ENCODE measurements at places on chromosomes 2 and 18. TPM values are rescaled to one million over a fixed set of nuclear protein-coding genes. Genes with fewer than 3 reads are reported as not detected.

- DNase-seq: no peak
These were observed 192.7 kb upstream of the REV1 start for GRCh38 chr2:99682275-99683060.

Gene NAT8
- total RNA-seq: not detected

DNA sequence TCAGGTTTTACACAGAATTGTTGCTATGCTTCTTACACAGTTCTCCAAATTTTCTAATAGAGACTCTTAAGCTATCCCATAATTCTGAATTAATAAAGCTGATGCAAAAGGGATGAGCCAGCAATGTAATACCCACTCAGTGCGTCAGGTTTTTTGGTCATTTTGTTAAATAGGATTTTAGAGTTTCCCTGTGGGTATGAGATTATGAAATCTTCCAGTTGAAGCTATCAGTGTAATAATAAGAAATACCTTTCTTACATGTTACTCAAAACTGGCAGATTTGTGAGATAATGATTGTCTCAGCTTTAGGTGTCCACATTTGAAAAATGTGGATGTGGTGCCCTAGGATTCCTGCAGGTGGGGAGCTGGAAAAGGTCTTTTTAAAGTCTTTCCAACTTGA, 44.5 kb downstream of the SOCS6 start:
- DNase-seq: no peak

Gene ASPRV1
- total RNA-seq: 1.1 TPM

DNA sequence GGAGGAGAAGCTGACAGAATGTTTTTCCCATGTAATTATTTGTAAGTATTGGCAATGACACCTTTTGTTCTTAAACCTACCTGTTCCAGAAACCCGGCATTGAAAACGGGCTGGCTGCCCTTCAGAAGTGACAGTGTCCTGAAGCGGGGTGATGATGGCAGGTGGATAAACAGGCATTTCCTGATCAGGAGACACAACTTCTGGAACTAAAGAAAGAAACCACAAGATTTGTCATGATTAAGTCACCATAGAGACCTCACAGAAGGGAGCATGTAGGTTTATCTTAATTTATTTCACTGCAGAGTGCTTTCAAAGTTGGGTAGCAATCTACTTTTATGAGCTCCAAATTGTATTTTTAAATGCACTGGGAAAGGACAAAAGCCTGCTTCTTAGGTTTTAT, 43.1 kb downstream of the TTN start:
- no peak for DNase-seq

Gene NTSR2
- total RNA-seq: not detected

DNA sequence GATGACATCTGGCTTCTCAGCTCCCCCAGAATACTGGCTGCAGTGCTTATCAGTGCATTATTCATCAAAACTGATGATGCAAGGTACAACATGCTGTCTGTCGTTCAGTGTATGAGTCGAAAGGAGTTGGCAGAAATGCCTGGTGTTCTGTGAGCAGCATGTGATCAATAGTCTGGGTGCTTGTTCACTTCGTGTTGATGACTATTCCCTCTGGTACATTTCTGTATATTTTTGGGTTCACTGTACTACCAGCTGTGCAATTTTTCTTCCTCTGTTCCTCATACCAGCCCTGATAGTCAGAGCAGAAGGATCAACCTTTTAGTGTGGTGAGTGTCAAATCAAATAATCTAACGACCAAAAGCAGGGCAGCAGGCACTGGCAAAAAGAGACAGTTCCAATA, 59.0 kb upstream of the KLHL14 start:
- DNase-seq: no peak

Gene SRD5A2
- not detected for total RNA-seq

DNA sequence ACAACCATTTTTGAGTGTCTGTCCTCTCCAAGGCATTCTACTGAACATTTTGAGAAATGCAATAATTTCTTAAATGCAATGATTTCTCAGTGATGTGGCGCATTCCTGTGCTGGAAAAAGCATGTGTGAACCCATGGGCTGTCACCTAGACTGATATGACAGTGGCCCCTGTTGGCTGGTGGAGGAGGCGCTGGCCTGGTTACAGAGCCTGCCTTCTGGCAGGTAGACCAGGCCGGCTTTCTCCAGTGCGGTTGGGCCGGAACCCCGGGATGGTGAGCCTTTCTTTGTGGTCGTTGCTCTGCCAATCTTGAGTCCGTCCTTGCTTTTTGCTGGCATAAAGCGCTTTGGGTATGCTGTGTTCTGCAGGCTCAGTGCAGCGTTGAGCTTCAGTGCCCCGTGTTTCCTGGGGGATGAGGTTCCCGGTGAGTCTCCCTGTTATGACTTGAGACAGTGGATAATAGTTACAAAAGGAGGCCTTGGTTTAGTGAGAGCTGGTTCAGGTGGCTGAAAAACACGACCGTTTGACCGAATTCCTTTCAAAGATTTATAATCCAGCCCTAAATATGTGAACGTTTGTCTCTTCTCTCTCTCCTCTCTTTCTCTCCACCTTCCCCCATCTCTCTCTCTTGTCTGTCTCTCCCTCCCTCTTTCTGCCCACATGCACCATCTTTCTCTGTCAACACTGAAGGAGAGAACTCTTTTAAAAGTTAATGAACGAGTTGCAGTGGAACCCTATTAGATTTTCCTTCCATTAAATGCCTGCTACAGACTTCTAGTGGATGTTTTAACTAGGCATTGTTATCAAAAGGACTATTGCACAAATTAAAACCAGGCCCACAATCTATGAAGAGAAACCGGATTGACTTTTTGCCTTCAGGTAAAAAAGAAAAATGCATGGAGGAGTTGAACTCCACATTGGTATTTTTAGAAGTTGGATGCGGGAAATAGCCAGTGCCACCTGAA, 34.0 kb downstream of the TSHZ1 start:
- no peak for DNase-seq

DNA sequence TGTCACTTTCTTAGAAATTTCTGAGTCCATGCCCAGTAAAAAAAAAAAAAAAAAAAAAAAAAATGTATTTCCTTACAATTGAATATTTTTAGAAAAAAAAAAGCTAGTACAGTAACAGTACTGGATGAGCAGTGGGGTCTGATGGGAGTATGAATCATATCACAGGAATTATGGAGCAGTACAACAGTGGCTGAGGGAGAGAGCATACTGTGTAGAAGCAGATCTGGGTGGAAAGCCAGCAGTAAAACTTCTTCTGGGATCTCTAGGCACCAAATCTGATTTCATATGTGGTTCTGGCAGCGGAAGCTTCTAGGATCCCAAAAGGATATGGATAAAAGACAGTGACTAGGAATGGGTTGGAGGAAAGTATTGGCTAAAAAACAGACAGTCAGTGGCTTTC, 414.9 kb upstream of the FSHR start:
- DNase-seq: no peak

GRCh38 chr2:173240083-173240482, 114.6 kb upstream of the CDCA7 start:
- DNase-seq: no peak

Gene REG3A
- not detected for total RNA-seq

DNA sequence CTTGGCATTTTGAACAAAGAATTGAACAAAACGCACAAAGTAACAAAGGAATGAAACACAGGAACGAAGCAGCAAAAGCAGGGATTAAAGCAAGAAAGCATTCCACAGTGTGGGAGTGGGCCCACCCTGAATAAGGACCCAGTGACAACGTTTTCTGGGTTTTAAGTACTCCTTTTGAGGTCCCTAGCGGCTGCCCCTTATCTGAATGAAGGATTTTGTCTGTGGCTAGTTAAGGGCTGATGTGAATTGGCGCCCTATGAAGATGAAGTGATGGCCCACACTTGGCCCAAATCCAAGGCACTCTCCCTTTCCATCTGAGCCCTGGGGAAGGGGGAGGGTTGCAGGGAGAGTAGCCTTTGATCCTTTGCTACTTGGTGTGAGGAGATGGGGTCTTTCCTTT, 7.8 kb upstream of the CCDC141 start:
- DNase-seq: no peak

Gene FOXD4L1
- 0.11 TPM for total RNA-seq

Gene PFN4
- total RNA-seq: not detected

Gene SLC4A3
- 445 TPM for total RNA-seq

DNA sequence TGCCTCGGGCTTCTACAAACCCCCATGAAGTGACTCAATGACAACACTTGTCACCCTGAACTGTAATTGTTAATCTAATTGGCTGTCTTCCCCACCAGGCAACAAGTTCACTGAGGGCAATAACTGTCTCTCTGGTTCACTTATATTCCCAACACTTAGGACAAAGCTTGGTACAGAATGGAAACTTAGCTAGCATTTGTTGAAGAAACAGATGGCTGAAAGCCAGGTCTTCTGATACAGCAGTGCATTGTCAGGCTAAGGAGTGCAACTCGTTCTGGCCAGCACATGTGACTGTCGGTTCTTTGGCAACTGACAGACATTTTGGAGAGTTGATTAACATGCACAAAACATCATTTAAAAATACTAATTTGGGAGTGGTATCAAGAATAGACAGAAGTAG, 14.6 kb upstream of the DNAJC27 start:
- DNase-seq: no peak

DNA sequence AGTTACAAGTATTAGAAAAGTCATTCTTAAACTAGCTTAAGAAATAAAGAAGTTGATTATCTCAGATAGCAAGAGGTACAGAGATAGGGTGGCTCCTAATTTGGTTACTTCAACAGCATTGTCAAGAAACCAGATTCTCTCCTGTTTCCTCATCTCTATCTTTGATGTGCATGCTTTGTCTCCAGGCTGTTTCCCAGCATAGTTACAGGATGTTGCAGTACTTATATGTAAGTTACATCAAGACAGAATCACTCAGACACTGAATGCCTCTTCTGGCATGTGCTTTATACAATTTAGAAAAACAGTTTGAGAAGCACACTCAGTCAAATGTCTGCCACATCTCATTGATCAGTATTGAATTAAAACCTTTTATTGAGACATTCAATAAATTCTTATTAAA, 189.5 kb upstream of the UBE2E3 start:
- DNase-seq: no peak

Gene COLEC11
- total RNA-seq: 12.5 TPM

DNA sequence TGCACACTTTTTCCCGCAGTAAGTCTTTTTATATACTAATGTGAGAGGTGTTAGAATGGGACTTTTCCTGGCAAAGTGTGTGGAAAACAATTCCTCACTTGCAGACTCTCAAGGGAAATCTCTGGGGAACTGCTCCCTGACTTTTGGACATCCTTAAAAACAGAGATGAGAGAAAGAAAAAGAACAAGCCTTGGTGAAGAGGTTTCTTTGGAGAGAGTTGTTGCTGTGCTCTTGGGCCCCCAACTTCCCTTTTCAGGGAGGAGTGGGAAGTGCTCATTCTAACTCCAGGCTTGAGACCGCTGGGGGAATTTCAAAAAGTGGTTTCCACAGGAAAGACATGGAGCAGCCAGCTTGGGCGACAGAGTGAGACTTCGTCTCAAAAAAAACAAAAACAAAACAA, 142.6 kb upstream of the SPRED2 start:
- DNase-seq: no peak

DNA sequence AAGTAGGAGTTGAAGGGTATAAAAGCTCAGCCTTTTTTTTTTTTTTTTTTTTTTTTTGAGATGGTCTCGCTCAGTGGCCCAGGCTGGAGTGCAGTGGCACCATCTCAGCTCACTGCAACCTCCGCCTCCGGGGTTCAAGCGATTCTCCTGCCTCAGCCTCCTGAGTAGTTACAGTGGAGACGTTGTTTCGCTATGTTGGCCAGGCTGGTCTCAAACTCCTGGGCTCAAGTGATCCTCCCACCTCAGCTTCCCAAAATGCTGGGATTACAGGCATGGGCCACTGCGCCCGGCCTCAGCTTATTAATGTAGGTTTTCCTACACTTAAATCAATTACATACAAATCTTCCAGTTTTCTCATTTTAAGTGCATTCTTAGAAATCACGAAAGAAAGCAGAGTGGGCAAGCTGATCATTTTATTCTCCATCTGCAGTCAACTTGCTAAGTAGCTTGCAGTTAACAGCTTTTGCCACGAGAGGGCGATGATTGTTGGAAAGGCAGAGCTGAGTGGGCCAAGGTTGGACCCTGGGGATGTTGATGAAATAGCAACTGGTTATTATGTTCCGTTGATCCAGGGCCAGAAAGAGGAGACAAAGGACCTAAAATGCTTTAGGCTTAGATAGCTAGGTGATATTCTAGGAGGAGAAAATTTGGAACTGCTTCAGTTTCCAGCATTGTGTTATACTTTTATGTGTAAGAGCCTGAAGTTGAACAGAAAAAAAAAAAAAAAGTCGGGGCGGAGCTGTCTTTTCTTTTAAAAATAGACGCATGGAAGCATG, 234.4 kb upstream of the EPAS1 start:
- peak; percentile 86 for DNase-seq

GRCh38 chr2:13067508-13067907, 350.8 kb downstream of the TRIB2 start:
- DNase-seq: no peak

DNA sequence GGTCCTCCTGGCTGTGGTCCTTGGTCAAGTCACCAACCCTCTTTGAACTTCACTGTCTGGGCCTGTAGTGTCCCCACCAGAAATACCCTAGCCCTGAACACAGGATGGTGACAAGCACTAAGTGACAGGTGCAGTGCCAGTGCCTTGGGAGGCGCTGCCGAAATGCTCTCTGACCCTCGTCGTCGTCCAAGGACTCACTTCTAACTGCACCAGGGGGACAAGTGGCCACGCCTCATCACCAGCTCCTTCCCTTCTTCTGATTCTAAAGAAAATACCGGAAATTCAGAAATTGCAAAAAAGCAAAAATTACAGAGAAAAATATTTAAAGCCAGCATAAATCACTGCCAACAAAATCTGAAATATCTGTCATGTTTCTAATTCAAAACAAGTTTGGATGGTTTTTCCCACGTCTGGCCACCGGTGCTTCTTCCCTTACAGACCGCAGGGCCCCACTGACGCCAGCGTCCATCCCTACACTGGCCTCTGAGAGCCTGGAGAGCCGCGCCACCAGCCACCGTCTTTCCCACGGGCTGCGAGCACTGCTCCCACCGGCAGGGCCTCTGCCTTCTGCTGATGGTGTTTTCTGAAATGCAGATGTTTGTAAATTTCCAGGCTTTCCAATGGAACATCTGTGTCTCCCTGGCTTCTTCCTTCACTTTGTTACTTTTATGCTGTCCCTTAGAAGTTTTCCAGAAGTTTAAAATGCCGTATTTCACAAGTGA, 37.4 kb upstream of the GPC1 start:
- DNase-seq: no peak

DNA sequence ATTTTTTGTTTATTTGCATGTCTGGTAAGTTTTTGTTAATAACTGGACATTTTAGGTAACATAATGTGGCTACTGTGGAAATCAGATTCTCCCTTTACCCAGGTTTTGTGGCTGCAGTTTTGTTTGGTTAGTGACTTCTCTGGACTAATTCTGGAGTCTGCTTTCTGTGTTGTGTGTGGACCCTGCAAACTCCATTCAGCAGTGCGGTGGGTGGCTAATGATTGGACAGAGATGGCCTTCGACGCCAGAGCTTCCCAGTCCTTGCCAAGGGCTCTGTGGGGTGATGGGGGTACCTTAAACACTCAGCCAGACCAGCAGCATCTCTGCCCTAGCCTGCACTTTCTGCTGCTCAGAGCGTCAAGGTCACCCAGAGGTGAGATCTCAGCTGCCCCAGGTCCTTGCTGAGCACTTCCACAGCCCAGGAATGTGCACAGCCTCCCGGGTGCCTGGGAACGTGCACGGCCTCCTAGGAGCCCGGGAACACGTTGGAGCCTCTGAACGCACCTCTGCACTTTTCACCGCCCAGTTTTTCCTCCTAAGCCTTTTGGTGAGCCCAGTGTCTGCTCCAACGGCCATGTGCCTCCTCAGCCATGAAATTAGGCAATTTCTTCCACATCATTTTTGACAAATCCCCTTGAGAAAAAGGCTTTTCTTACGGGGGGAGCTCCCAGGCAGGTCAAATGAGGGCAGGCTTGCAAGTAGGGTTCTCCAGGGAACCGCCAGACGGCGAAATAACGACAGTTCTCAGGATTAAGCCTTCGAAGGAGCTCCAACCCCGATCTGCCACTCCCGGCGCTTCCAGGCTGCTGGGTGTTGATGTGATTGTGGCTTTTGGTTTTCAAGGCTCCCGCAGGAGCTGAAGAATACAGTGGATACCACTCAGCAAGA, 35.2 kb upstream of the KLF11 start:
- peak; percentile 73 for DNase-seq
